IMR-90 (cell line): ENCODE measurements at places on chromosomes 7 and 10. TPM values are rescaled to one million over a fixed set of nuclear protein-coding genes. Genes with fewer than 3 reads are reported as not detected.

DNA sequence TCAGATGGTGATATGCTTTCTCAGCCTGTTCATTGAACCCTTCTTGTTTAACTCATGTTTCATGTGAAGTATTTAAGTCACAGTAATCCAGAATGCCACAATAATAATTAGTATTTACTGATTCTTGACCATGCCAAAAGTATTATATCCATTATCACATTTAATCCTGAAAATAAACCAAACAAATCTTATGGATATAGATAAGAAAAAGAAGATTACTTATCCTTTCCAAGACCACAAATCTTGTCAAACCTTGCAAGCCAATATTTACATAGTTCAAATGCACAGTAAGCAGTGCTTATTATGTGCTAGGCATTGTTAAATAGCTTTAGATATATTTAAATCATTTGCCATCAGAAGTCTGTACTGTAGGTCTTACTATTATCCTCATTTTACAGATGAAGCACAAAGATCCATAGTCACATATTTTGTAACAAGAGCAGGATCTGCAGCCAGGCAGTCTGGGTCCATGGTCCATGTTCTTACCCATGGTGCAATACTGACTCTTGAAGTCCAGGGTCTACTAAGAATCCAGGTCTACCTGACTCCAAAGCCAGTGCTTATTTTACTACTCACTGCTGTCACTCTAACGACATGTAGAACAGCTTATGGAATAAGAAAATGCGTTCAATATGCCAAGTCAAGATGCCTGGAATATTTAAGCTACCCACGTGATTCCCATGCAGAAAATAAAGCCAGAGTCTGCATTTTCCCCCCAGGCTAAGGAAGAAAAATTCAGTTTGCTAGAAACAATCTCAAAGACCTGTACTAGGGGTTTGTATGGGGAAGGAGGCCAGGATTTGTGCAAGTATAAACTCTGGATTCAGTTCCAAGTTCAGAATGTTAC lies 984.8 kb upstream of the LRRTM3 start:
- DNase-seq, result no peak

GRCh38 chr7:1995426-1995825 lies 237.3 kb downstream of the MAD1L1 start:
- DNase-seq, result no peak

DNA sequence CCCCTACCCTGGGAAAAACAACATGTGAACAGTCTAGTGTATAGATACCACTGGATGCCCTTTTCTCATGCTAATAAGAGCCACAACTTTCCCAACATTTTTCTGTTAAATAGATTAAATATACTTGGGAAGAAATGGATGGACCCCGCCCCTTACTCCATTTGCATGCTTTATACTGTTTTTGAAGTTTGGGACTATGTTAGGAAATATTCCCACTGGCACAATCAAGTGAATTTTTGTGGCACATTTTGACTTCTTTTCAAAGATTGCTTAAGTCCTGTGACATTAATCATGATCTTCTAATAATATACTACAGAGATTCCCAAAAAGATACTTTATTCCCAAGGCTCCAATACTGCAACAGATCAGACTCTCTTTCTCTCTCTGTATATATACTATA lies 216.6 kb downstream of the TWIST1 start:
- DNase-seq, result no peak

DNA sequence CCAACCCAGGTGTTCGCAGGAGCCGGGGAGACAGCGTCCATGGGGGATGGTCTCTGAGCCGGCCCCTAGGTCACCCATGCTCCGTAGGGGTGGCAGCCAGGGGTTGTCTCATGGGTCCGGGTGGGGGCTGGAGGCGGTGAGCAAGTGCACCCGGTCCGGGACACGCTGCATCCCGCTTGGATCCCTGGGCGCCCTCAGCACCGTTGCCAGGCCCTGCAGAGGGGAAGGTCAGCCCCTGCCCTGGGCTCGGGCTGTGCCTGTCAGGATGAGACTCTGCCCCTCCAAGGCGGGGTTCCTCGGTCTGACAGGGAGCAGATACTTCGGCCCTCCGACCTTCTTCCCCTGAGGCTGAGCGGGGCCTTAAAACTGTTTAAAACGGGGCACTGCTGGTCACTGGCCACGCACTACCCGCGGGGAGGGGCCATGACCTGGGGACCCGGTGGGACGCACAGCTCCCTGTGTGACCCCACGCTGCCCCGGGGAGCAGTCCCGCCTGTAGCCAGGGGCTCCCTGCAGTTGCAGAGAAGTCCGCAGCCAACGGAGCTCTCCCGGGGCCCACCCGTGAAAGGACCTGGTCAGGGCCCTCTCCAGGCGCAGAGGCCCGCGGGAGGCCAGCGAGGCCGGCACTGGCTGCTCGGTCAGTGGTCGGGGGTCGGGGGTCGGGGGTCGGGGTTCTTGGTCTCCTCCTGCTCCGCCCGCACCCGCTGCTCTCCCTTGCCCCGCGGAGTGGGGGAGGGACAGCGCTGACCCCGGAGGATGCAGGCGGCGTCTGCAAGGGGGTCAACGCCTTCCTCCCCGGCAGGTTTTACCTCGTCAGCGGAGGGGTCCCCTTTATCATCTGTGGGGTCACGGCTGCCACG lies 33.4 kb upstream of the KNDC1 start:
- DNase-seq, result no peak

DNA sequence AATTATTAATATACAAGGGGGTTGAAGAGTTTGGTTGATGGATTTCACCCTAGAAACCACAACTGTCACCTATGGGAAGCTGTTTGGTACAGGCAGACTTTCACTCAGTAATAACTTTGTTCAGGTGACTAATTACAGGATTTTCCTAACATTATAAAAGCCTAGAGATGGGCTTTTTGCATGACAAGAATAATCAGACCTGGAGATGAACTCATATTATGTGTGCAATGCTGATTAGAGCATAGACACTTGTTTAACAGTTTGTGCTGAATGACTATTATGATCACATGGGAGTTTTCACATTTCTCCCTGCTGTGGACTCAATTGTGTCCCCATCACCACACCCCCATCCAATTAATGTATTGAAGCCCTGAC lies 90.2 kb upstream of the STEAP4 start:
- DNase-seq, result no peak

- DNase-seq, result no peak
Observed at GRCh38 chr10:78229489-78229888, 195.8 kb downstream of the RPS24 start.

C7orf33 gene
- not detected in 2 replicates for polyA plus RNA-seq
